T-helper 2 cell (primary cell): ENCODE measurements at places on chromosomes 2 and 18.

DNA sequence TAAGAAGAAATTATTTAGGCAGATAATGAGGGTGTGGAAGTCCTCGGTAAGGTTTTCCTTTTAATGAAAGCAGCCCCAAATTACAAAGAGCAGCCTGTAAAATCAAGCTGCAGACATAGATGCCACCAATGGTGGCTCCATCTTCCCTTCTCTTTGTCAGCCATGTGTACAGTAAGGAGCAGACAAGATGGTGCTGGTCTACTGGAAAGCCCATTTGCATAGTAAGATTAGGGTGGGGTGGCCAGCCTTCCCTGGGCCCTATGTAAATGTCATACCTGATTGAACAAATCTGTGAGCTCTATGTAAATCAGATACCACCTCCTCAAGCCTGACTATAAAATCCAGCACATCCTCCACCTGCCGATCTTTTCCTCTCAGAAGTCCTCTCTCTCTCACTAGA, 154.4 kb upstream of the SERTAD2 start:
- no peak for DNase-seq

DNA sequence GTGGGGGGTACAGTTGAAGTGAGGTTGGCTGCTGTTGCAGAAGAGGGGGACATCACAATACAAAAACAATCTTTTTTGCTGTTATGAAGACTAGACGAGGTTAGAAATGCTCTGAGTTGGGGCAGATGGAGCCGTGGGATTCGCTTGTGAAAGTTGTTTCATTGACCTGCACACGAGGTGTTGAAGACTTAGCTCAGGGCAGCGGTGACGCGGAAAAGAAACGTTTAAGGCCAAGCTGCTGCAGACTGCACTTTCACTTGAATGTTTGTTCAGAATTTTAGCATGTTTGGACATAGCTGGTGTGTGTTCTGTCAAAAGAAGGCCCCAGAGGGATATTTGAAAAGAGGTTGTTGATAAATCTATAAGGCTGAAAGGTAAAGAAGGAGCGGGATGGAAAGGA, 46.3 kb downstream of the MTCL1 start:
- no peak for DNase-seq

DNA sequence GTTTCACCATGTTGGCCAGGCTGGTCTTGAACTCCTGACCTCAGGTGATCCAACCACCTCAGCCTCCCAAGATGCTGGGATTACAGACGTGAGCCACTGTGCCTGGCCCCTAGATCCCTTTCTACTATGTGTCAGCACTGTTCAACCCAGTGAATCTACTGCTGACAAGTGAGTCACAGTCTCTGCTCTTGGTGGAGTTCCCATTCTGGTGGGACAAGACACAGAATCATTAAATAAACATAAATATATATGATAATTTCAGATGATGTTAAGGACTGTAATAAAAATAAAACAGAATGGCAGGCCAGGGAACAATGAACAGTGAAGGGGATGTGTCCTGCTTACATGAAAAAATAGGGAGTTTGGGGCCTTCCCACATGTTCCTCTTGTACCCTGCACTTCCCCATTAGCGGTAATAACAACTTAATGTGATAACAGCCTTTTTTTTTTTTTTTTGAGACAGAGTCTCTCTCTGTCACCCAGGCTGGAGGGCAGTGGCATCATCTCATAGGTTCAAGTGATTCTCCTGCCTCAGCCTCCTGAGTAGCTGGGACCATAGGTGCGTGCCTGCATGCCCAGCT, 112.2 kb downstream of the CPO start:
- no peak for DNase-seq

GRCh38 chr2:69196327-69197117, 183.5 kb downstream of the ANTXR1 start:
- DNase-seq = no peak

- DNase-seq = no peak
These were observed 228.6 kb downstream of the TNS1 start for GRCh38 chr2:217774232-217774631.

GRCh38 chr2:207227062-207227748, 61.5 kb upstream of the KLF7 start:
- DNase-seq = no peak

DNA sequence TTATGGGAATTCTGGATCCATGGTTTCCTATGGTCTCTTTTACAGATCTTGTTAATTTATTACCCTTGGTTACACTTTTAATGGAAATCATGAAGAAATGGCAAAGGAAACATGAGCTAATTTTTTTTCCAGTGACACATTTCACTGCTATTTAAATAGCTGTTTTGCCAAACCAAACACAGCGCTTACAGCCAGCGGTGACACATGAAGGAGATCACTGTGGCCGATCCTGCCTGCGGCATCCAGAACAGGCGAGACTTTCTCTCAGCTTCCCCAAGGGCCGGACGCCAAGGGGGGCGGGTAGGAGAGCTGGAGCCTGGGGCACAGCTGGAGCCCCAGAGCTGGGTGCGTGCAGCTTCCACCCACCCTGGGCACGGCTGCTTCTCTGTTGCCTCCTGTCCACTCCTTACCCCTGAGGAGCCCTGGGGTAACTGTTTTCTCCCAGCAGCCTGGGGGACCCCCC, 81.4 kb upstream of the PKDCC start:
- no peak for DNase-seq

GRCh38 chr2:202104286-202104870, 31.3 kb downstream of the KIAA2012 start:
- no peak for DNase-seq

GRCh38 chr2:223759569-223760430, 77.6 kb downstream of the AP1S3 start:
- DNase-seq = no peak

GRCh38 chr2:127063701-127064590, 43.0 kb downstream of the BIN1 start:
- DNase-seq = no peak

- DNase-seq = no peak
These were observed 61.2 kb downstream of the ANO7 start for GRCh38 chr2:241249654-241250053.

DNA sequence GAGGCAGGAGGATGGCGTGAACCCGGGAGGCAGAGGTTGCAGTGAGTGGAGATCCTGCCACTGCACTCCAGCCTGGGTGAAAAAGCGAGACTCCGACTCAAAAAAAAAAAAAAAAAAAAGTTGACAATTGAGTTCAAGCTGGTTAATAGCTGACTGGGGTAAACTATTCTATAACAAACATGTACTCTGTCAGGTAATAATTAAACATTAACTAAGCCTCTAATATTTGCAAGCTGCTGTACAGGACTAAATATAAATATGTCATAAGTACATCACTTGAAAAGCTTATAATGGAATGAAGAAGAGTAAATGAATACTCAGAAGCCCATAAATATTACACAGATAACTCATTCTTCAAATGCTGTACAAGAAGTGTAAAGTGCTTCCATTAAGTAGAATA, 190.4 kb upstream of the CRIM1 start:
- no peak for DNase-seq

DNA sequence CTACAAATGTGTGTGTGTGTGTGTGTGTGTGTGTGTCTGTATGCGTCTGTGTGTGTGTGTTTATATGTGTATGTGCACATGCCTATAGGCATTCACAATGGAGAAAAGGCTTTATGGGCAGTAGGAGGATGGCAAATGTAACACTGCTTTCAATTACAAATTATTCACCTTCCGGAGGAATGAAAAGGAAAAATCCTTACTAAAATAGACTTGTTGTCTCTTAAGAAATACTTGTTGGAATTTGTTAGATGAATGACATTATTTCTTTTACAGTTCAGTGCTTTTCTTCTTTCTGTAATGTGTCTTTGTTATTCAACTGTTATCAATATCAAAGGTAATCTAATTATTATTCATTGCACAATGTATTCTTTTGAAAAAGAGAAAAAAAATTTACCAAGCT, 874.3 kb downstream of the ERBB4 start:
- no peak for DNase-seq

- no peak for DNase-seq
These were observed 101.4 kb downstream of the NFATC1 start for GRCh38 chr18:79496978-79497637.

GRCh38 chr2:204545861-204546735, 823 bp downstream of the PARD3B start:
- no peak for DNase-seq

DNA sequence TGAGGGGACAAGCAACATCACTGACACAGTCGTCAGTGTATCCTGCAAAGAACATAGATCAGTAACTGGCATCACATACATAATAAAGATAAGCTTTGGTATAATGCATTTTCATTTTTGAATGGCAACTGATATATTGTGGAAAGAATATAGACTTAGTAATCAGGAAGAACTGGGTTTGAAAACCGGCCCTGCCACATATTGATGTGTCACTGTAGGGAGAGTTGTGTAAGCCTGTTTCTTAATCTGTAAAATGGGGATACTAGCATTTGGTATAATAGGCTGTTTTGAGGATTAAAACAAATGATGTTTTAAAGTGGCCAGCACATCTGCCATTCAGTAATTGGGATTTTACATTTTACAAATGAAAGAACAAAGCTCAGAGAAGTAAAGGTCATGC, 277.8 kb upstream of the CNTNAP5 start:
- DNase-seq = no peak

GRCh38 chr2:207768168-207768865, 1.4 kb downstream of the FZD5 start:
- peak; percentile 23 for DNase-seq

GRCh38 chr2:231900486-231900942, 25.7 kb downstream of the NPPC start:
- peak; percentile 36 for DNase-seq

DNA sequence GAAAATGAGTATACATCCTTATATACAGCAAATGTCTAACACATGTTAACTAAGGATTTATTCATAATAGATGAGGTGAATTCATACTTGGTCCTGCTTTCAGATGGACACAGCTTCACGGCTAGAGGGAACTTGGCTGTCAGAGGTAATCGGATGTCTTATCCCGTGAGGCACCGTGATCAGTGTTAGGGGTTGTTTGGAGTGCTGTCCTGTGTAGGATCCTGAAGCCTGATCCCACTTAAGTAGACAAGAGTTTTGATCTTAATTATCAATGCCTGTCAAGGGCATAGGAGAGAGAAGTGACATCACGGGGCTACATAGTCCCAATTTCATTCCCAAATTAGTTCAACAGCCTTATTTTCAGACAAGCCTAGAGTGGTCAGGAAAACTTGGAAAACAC, 204.6 kb downstream of the RNF144A start:
- DNase-seq = no peak

DNA sequence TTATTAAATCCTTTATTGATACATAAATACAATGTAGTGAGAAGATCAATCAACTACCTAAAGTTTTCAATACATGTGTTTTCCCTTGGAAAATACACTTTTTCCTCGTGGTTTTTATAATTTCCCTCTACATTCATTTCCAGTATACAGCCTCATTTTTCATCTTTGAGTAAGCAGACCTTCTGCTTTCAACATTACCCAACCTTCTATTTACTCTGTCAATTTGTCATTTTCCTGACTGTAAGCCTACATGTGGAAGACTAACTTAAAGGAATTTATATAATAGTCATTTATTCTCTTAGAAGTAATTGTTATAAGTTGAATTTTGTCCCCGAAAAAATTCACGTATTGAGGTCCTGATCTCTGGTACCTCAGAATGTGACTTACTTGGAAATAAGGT, 594.0 kb downstream of the NUP35 start:
- no peak for DNase-seq

DNA sequence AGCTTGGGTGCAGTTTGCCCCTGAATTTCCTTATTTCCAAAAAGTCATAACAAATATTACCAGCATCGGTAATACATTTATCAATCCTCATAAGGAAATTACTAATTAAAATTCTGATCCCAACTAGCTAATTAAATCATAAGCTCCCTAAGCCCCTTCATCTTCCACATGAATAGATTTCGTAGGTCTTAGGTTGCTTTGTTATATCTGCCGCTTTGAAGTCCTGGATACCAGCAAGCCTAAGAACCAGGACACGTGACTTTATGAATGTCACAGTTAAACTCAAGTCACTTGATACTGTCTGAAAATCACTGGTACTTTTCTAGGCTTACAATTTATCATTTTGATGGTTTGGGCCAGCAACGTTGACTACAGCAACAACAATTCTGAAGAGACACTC, 134.8 kb upstream of the CAVIN2 start:
- no peak for DNase-seq

DNA sequence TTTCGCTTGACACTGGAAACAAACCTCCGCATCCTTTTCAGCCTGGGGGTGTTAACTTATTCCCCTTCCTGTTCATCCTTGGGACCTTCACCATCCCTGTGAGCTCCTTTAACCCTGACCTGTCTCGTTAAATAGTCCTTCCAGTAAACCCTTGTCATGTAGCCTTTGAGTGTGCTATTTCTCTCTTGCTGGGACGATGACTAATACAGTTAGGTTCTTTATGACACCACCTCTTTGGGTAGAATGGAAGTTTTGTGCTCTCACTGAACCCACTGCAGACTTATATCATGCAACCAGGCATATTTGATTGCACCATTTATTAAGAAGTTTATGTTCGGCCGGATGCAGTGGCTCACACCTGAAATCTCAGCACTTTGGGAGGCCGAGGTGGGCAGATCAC, 40.5 kb upstream of the GAREM1 start:
- DNase-seq = peak; percentile 38

- DNase-seq = no peak
These were observed at the start of gene SULT1C2 for GRCh38 chr2:108288534-108289106. TSS of gene SULT1C2 (plus strand) at chr2:108288895. CDS start at chr2:108293668, 4,773 bp downstream.

- no peak for DNase-seq
These were observed 62.5 kb upstream of the NFE2L2 start for GRCh38 chr2:177327009-177327408.

- DNase-seq = no peak
These were observed 35.5 kb upstream of the PELI1 start for GRCh38 chr2:64179582-64180321.

GRCh38 chr2:160258492-160258805, 58.4 kb upstream of the ITGB6 start:
- no peak for DNase-seq

- no peak for DNase-seq
These were observed 98.8 kb upstream of the KLHL29 start for GRCh38 chr2:23286031-23286757.

DNA sequence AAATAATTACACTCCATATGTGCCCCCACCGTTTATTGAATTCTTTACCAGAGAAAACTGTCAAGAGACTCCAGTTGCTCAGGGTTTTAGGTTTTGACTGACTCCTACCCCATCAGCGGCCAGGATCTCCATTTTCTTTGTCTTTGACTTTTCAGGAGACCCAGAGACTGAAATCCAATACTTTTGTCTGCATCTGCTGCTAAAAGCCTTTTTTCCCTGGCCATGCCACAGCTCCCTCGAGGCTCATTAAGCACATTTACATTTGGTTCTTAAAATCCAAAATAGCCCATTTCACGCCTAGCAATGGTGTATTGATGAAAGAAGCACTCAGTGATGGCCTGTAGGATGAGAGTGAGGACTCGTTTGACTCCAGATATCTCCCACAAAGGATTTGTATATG, 332.6 kb upstream of the ACVR2A start:
- no peak for DNase-seq
